ENCODE measurements at places on chromosomes 2 and 18.

- no peak for DNase-seq
Measured at GRCh38 chr2:214904634-214905033, 95.2 kb upstream of the BARD1 start.

GRCh38 chr2:181189951-181190350, 209.5 kb downstream of the UBE2E3 start:
- DNase-seq: no peak

DNA sequence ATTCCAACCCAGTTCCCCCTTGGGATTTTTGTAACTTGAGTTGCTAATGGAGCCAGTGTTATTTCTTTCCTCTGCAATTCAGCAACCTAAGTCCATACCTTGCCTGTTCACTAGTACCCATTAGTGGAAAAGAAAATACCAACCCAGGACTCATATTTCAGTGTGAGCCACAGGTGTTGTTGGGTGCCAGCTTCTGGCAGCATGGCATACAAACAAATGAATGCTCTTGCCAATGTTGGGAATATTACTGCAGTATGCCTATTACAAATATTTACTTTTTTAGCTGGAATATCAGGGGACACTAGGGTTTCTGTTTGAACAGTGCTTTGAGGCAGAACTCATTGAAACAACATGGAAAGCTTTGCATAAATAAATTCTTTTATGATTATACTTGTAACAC, 130.2 kb downstream of the NCKAP5 start:
- no peak for DNase-seq

DNA sequence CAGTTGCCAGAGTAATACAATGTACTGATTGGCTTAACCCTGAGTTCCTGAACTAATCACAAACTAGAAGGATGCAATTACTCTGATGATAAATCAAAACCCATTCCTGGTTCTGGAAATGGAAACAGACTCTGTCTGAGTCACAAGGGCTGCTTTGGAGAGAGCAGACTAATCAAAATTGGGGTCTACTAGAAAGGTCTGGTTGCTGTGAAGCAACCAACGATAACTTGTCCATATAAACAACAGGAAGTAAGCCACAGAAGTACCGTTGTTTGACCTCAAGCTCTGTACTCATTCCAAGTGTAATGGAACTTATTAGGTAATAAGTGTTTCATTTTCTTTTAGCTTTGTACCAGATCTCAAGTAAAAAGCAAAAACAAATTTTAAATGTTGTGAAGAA, 49.7 kb downstream of the RASGRP3 start:
- DNase-seq: no peak

GRCh38 chr2:32360416-32360815, 3.6 kb downstream of the BIRC6 start:
- no peak for DNase-seq

- peak; percentile 16 for DNase-seq
Measured at GRCh38 chr2:238105506-238106338, 5.6 kb downstream of the ESPNL start.

GRCh38 chr2:84970210-84970867, 622 bp upstream of the KCMF1 start:
- DNase-seq: peak; percentile 81

DNA sequence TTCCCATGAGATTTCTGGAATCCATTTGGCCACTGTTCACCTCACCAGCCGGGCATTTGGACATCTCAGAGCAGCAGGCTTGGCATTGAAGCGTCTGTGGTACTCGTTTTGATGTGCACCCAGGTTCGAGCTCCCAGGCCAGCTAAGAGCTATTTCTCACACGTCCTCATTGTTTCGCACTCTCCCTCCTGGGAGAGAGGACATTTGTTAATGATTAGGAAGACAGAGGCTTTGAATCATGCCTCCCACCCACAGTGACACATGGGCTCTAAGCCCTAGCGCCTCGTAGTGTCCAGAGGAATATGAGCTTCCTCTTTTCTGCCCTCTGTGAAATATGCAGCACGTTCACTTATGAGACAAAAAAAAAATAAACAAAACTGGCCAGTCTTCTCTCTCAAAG, 361.8 kb downstream of the RND3 start:
- no peak for DNase-seq

- no peak for DNase-seq
Measured at GRCh38 chr2:239013678-239013976, 165.7 kb downstream of the TWIST2 start.

DNA sequence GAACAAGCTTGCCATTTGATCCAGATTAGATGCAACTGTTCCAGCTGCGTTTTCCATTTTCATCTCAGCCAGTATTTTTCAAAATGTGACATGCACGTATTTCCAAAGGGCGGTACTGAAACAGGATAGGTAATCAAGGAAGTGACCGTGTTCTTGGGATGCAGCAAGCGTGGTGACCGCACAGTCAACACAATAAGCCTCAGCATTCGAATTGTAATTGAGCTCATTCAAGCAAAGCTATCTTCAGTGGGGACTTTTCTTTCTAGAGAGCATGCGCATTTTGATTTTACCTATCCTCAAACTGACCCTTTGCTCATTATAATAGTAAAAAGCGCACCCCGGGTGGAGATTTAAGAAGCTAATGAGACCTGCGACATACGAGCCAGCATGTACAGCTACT, 3.4 kb upstream of the ALPP start:
- DNase-seq: no peak

DNA sequence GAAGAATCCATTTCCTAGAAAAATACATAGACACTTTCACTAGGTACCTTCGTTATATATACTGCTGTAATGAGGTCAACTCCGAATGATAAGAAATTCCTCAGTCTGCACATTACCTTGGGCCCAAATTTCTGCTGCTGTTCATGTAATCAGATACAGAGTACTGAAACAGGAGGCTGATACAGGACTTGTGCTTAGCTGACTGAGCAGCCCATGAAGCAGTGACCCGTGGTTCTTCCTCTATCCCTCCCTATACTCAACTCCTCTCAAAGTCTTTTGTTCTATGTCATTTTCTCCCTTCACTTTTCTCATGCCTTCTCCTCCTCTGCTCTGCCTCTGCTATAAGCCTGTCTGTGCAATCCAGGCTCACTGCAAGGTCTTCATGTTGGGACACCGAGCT, 57.5 kb upstream of the ST8SIA5 start:
- no peak for DNase-seq

- DNase-seq: no peak
Measured at GRCh38 chr18:52426041-52426440, 86.0 kb downstream of the DCC start.

DNA sequence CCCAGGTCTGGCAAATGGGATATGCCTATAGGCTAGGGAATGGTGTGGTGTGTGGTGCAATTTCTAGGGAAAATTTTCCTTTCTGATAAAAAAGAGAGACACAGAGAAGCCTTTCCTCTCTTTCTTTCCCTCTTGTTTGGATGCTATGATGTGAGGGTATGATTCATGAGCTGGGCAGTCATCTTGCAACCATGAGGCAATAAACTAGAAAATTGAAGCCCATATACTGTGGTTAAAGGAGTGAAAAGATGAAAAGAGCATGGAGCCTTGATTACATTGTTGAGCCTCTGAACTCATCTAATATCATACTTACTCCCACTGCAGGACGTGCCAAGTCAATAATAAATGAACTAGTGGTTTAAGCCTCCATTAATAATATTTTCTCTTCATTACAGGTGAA, 215.6 kb downstream of the HAUS1 start:
- DNase-seq: no peak

DNA sequence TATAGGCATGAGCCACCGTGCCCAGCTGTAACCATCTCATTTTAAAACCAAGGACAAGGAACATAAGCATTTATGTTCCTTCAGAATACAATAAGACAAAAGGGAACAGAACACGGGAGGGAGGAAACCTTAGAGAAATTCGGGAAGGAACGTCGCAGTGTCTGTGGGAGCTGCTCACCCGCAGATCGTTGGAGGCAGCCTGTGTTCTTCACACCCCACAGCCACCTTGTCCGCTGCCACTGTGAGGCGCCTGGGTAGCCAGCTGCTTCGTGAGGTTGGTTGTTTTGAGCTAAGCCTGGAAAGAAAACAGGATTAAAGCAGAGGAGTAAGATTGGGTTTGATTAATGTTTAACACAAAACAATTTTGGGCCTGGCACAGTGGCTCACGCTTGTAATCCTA, 250.0 kb downstream of the FHOD3 start:
- peak; percentile 77 for DNase-seq

DNA sequence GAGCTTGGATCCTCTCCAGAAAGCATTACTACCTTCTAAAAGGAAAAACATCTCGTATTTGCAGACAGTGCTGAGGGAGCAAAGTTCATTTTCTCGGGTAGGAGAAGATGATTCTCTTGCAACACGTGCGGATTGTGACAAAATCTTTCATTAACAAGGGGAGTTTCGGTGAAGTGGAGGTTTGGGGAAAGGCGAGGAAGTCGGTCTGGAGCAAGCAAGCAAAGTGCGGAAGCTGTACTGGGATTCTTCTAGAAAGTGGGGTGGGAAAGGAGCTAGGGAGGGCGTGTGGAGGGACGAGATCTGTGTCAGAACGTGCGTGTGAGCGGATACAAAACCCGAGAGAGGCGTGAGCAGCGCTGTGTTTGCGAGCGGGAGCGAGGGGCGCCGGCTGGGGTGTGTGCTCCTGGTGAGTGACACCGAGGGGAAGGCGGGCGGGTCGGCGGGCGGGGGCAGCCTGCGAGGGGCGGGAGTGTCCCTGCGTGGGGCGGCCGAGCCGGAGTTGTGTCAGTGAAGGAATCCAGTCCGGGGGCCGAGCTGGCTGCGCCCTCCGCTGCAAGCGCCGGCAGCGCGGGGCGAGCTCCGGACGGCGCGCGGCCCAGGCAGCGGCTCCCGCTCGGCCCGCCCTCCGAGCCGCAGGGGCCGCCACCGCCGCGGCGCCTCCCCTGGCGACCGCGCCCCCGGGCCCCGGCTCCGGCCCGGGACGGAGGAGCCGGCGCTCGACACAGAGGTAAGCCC, at the start of gene SPATS2L:
Gene SPATS2L (plus strand): TSS at position 498 of the 735 bp plus-strand sequence. CDS start 82,552 bp downstream, outside the sequence.
- peak; percentile 80 for DNase-seq

DNA sequence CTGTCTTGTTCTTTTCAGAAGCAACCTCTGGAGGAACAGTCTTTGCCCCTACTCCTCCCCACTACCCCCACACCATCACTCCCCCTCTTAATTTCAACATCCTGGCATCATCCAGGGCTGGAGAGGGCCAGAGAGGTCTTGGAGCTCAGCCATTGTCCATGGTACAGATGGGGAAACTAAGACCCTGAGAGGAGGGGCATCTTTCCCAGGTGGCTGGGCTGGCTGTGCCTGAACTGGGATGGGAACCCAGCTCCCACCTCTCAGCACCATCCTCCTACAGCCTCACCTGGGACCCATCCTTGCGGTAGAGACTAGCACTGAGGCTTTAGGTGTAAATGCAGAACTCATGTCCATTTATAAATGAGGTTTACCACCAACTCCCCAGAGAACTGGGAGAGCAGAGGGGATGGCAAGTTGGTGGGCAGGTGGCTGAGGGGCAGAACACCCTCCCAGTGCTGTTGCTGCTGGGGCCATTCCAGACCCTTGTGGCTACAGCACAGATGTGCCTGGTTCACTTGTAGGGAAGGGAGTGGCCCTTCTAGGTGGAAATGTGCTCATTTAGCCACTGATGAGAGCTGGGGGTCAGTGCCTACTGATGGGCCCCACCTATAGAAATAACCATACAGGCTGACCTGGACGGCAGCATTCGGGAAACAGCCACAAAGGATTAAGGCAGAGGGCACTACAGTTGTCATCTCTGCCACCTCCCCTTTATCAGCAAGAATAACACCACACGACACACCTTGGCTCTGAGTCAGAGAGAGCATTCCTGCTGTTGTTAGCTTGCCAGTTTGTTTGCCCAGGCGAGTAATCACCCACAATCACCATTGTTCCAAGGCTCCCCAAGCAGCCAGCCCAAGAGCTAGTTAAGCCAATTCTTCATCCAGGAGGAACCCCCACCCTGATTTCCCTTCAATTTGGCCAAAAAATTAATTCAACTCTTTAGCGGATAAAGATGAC, 2.1 kb downstream of the MLPH start:
- DNase-seq: no peak

DNA sequence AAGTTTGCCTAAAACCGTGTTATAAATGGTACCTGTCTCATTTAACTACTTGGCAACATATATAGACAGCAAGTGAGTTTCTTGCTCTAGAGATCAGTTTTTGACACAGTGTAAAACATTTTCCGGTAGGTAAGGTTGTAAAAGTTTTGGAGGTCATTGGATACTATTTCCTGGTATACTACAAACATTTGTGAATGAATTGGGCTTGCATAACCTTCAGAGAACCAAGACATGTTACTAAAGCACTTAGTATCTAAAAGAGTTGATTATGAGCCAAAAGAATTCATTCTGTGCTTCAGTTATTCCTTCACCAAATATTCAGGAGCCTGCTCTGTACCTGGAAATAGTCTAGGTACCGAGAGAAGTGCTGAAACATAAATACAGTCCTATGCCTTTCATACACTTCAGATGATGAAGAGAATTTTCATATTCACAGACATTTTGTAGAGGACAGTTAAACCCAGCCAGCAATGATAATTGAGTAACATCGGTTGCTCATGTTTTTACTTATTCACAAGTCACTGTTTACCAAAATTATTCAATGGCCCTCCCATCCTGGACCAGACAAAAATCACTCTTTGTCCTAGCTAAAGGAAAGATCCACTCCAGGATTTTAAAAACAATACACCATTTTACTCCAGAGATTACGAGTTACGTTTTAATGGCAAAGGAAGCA, 319.4 kb upstream of the RBMS1 start:
- no peak for DNase-seq

- no peak for DNase-seq
Measured at GRCh38 chr2:207686812-207687211, 24.6 kb upstream of the CCNYL1 start.

DNA sequence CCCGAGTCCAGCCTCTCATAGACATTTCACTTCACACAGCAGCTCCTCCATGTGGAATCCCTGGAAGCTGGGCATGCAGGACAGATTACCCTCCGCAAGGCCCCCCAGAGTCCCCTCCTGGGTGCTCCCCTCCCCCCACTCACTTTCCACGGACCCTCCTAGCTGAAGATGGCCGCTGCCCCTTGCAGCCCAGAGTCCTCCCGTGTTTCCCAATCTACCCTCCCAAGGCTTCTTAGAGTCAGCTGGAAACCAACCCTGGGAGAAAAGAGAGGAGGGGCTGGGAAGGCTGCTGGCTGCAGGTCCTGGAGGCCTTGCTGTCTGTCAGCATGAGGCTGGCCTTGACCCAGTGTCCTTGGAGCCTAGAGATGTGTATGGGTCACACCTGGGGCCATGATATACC, 49.0 kb upstream of the HAAO start:
- no peak for DNase-seq

DNA sequence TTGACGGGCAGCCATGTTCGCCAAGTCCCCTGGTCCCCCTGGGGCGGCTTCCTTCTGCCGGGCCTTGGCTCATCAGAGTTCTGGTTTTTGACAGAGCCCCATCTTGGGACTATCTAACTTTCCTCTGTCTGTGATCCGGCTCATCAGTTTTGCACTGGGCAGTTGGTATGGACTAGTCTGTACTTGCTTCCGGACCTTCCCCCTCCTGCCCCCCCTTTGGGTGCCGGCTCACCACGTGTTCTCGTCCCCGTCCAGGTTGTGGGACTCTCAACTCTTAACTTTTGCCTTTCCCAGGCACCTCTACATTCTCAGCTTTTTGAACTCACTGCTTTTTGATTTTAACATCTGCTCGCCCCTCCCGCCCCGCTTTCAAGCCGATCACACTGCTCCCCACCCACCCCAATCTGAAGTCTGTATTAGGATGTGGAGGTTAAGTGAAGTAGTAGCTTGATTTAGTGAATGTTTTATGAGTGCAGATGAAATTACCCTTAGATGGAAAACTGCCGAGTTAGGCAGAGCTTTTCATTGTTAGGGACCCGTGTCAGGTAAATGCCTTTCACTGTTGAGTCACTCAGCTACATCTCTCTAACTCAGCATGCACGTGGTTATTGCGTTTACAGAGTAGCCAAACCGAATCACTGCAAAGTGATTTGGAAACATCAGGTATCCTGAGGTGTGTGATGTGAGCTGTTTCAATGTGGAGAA, 874 bp downstream of the WDR43 start:
- DNase-seq: no peak
